ENCODE measurements at places on chromosomes 11 and 22.

DNA sequence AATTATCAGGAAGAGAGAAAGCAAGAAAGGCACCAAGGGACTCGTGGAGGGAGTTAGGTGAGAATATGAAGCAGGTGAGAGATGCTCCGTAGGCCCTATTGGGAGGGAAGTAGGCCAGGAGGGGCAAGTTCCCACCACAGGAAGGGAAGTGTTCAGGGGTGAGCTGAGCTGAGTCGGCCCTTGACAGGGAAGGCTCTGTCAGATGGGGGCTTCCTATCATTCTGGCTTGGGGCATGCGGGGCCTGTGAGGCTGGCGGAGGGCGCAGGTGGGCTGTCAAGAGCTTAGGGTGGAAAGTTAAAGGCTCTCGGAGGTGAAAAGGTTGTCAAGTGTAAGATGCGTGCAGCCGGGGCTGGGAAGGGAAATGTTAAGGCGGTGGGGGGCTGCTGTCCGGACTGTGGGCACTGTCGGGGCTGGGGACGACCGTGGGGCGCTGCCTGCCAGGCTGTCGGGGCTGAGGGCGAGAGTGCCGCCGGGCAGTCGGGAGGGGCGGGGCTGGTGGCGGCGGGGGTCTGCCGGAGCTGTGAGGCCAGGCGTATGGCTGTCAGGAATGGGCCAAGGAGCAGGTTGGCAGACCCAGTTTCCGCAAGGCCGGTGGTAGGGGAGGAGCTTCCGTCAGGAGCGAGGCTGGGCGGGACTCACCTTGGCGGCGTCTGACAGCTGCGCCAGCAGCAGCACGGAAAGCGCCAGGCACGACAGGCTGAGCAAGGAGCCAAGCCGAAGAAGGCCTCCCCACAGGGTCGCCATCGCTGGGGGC is 496 bp downstream of the TMEM9B start:
- peak; percentile 84 for DNase-seq

DNA sequence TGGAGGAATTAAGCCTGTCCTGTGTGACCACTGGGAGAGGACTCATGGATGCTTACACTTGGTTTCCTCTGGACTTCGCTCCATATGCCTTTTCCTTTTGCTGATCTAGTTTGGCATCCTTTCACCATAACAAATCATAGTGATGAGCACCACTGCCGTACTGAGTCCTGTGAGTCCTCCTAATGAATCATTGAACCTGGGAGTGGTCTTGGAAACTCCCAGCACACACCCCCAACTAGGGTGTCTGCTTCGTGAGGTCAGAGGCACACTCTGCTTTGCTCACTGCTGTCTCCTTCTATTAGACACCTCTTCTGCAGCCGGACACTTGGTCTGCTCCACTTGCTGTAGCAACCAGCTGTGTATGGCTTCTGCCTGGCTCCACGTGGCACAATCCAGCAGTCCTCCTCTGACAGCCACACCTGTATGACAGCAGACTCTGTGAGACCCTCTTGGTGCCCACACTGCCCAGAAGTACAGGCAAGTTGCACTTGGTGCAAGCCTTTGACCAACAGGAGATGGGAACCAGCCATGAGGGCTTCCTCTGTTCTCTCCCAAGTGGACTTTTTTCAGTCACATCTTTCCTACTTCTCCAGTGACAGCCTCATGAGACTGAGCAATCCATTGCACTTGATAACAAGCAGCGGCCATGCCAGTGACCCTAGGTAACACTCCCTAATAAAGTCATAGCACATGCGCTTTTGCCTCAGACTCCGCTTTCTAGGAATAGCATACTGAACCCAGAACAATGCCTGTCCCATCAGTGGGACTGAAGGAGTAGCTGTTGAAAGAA is 65.0 kb upstream of the HMGXB4 start:
- DNase-seq = peak; percentile 25

GRCh38 chr11:66971488-66971887 is 3.6 kb upstream of the C11orf86 start:
- no peak for DNase-seq

DNA sequence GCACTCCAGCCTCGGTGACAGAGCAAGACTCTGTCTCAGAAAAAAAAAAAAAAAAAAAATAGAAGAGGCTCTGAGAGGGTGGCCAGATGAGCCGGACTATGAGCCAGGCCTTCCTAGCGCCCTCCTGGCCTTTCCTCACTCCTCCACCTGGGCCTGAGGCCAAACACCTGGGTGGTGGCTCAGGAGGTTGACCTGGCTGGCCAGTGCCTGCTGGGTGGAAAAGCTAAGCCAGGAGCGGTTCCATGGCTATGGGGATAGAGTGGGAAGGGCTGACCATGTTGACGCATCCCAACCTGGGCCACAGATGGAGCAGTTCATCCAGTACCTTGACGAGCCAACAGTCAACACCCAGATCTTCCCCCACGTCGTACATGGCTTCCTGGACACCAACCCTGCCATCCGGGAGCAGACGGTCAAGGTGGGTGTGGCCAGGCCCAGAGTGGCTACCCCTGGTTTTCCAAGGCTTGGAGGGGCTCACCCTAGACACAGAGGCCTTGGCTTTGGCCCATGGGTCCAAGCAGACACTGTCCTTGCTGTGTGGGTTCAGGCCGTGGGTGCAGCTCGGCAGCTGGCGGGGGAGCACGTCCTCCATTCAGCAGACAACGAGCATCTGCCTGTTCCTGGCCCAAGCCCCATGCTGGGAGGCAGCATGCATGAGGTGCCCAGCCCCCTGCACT is 7.6 kb downstream of the SCYL1 start:
- no peak for DNase-seq

DNA sequence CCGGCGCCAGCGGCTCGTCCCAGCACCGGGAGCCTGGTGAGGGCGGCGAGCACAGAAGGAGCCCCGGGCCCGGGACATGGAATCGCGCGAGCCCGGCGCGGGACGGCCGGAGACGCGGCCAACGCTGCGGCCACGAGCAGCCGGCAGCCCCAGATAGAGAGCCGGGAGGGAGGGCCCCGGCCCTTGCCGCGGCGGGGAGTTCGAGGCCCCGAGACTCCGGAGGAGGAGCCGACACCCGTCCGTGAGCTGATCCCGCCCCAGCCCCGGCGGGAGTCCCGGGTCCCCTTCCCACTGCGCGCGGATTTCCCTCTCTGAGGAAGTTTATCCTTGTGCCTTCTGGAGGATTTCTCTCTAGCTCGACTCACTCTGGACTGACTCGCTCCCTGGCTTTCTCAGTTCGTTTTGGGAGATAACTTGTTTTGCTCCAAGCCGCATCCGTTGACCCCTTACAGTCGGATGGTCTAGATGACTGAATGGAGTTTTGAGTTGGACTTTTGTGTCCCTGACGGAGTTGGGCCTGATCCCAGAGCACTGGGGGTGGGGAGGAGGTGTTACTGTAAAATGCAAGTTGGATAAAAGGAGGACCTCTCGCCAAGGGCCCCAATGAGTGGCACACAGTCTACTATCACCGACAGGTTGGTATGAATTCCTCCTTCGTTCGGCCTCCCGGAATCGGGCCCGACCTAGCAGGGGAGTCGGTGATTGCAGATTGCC is 585 bp downstream of the ARHGEF12 start:
- DNase-seq = peak; percentile 63

GRCh38 chr22:24271386-24271854 is 789 bp downstream of the SPECC1L start:
- no peak for DNase-seq

DNA sequence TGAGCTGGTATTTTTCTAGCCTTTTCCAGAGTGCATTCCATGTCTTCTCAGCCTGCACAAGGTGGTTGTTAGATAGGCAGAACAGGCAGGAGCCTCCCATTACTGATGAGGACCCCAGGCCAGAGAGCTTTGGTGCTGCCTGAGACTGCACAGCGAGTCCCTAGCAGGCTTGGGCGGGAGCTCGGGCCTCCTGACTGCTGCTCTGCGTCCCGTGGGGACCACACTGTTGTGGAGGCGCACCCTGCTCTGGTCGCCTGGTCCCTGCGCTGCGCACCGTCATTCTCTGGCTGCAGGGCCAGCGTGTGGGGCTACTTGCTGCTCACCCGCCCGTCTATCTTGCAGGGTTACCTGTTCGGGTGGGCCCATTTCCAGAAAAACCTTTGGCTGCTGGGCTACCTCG is 8.5 kb downstream of the TPCN2 start:
- DNase-seq = no peak
